GF-D8 (cell line): ENCODE measurements at places on chromosomes 2 and 18.

DNA sequence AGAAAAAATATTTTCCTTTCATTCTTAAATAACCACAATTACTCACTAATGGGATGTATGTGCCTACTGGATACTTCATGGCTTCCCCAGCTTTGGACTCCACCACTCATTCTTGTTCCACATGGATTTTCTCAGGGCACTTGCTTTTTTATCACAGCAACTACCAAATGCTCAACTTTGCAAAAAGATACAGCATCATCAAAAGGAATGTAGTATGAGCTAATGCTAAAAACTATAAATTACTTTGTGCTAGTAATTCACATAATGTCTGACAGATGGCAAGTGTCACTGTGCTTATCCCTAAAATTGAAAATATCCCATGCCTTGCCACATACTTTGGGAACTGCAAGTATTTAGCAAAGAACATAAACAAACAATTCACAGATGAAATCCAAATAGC, 130.4 kb upstream of the ZFP36L2 start:
- DNase-seq: no peak

DNA sequence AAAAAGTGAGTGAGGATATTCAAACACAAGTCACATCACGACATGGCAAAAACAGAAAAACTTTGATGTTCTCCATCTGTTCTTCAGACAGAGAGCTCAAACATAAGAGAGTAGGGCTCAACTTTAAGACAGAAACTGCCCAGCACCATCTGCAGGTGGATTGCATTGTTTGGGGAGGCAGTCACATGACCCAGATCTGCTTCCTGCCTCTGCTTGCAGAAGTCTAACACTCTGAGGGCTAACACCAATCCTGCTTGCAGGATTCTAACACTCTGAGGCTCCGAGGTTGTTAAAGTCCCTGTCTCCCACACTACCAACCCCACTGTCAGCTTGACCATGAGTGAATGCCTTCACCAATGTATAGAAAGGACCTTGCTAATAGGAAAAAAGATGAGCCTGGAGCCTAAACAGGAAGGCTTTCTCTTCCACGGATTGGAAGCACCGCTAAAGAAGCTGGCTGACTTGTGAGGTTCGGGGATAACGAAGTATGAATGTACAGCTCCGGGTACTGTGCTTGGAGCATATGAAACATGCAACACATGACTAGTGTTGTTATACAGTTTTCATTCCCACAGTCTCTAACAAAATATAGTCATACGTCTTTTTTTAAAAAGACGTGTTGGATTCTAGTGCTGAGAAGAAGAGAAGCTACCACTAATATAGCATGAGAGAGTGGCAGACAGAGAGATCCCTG, 176.6 kb upstream of the CREB1 start:
- no peak for DNase-seq

DNA sequence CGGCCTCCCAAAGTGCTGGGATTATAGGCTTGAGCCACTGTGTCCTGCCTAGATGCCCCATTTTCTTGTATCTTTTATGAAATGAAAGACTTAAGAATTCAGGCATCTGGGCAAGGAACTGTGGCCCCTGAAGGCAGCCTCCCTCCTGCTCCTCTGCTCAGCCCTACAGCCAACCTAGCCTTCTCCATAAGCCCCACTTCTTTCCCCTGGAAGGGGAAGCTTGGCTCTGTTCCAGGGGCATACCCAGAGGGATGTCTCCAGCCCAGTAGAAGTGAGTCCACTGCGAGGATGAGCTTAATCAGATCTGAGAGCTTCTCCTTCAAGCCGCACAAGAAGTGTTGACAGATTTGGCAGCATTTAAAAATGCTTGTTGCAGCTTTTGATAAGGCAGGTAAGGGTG, 39.7 kb downstream of the RHOB start:
- no peak for DNase-seq

DNA sequence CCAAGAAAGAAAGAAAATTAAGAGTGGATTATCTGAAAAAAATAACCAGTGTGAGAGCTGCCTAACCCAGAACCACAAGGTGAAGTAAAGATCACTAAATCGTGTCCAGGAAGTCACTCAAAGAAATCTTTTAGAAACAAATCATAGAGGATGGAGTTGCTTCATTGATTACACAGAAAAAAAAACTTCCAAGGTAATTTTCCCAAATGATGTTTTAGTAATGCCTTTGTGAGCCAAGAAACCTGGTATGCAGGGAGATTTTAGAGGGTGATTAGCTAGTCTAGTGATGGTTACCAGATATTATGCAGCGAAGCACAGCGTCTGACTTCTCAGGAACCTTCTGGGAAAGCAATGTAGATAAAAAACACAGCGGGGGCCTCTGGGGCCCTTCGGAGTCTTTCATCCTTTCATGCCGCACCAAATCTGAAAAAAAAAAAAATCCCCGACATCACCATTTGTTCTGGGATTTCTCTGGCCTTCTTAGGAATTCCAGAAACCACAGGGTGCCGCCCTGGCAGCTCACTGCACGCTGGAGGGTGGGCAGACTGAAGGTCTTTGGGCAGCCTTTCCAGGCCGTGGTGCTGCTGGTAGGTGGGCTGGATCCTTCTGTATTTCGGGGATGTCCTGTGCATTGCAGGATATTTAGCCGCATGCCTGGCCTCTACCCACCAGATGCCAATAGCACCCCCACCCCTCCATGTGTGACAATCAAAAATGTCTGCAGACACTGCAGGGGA, 17.3 kb downstream of the ALPK2 start:
- no peak for DNase-seq

- no peak for DNase-seq
Observed at GRCh38 chr2:192307530-192307929, 112.8 kb upstream of the TMEFF2 start.
